ENCODE measurements at places on chromosomes 1 and 21.

GRCh38 chr1:6646499-6647148 lies 22.0 kb downstream of the THAP3 start:
- DNase-seq: peak; percentile 80

GRCh38 chr1:155911156-155912055 lies at the start of gene RIT1:
RIT1 (minus strand) TSS chr1:155911349; CDS start chr1:155910761, 588 bp downstream.
- DNase-seq: peak; percentile 95

DNA sequence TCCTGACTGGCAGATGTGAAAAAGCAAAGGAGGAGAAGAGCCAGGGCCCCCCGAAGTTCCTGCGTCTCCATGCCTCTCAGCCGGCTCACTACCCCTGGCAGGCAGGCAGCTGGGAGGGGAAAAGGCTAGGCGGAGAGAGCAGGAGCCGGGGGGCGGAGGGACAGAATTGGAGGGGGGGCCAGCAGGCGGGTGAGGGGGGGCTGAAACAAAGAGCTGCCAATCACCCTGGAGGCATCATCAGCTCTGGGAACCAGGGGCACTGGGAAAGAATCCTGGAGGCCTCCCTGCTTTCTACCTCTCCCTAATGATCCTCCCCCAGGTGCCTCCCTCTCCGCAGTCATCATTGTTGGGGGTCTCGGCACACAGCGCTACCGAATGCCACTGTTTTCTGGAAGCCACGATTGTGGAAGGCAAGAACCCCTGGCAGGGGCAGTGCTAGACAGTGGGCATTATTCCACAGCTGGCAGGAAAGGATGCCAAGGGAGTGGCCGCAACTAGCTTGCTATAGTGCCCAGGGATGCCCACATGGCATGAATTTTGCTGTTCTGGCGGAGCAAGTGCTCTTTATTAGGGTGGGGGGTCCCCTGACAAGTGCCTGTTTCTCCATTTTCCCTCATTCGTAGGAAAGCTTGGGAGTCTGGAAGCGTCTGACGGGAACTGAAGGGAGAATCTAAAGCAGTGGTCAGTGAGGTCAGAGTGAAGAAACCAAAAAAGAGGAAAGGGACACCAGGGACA lies at the start of gene THBS3:
Gene THBS3 (minus strand): TSS at position 92 of the 735 bp plus-strand sequence. CDS start 21 bp downstream, at position 71.
- DNase-seq: peak; percentile 48

GRCh38 chr21:45855248-45855811 lies 126.2 kb upstream of the COL6A1 start:
- no peak for DNase-seq

- no peak for DNase-seq
Measured at GRCh38 chr21:44630440-44630839, 3.5 kb downstream of the KRTAP10-9 start.
